ENCODE measurements at places on chromosomes 2 and 18.

DNA sequence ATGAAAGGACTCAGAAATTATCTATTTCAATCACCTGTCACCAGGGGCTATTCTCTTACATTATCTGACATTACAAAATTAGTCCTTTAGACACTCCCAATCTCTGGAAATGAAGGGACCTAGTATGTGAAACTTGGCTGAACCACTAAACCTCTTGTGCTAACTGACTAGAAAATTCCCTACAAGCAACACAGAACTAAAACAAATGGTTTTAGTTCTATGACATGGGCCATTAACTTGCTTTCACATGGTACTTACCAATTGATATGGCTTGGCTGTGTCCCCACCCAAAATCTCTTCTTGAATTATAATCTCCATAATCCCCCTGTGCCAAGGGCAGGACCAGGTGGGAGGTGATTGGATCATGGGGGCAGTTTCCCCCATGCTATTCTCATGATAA is 16.6 kb downstream of the SERPINE2 start:
- no peak for DNase-seq

GRCh38 chr2:108776475-108776874 is 10.1 kb upstream of the CCDC138 start:
- no peak for DNase-seq

DNA sequence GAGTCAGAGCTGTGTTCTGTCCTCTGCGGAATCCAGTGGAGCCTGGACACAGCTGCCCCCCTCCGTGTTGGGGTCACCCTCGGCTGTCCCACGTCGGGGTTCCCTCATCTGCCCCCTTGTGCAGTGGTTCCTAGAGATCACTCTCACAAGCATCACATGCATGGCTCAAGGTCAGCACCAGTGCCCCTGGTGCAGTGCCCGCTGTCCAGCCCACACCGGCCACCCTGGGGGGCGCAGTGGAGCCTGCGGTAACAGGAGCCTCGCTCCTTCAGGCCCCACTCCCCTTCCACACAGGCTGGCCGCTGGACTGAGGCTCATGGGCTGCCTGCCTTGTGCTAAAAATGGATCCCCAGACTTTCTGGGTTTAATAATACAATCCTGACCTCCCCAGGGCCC is 8.8 kb downstream of the TEKT4 start:
- DNase-seq: no peak

DNA sequence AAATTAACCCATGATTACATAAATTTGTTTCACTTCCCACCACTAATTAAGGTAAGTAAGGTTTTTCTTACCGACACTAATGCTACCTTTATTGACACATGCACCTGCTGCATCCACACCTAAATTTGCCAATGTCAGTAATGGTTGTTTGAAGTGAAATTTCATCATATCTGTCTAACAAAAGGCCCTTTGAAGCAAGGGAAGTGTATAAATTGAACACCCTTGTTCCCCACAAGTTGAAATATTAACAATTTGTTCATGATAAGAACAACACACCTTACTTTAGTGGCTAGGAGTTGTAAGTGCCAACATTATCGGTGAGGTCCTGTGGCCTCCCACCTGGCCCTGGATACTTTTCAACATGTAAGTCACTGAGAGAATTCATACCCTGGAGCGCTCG is 116.3 kb upstream of the CDCA7 start:
- no peak for DNase-seq

- DNase-seq: no peak
Observed at GRCh38 chr2:23751747-23752265, 175.1 kb downstream of the ATAD2B start.

- peak; percentile 90 for DNase-seq
Observed at GRCh38 chr2:191676790-191677645, 918 bp upstream of the NABP1 start.
